ENCODE measurements at places on chromosomes 3 and 15.

DNA sequence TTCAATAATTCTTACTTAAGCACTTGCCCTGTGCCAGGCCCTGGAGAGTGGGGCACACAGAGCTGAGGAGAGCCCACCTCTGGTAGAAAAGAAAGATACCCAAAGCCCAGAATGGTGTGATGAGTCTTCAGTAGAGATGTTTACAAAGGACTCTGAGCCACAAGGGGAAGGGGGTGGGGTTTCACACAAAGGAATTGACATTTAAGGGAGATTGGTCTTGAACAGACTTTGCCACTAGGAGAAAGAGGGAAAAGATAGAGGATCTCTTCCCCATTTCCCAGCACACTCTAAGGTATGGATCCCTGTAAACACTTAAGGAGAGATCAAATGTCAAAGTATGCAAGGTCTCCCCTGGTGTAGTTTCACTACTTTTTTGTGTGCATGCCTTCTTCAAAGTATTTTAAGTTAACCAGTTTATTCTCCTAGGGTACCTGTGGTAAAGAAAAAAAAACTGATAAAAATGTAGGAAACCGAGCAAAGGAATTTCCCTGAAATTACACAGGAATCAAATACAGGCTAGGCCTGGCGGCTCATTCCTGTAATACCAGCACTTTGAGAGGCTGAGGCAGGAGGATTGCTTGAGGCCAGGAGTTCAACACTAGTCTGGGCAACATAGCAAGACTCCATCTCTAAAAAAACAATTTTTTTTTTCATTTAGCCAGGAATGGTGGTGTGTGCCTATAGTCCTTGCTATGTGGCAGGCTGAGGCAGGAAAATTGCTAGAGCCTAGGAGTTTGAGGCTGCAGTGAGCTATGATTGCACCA is 117.6 kb upstream of the SKOR1 start:
- DNase-seq, result peak; percentile 23

DNA sequence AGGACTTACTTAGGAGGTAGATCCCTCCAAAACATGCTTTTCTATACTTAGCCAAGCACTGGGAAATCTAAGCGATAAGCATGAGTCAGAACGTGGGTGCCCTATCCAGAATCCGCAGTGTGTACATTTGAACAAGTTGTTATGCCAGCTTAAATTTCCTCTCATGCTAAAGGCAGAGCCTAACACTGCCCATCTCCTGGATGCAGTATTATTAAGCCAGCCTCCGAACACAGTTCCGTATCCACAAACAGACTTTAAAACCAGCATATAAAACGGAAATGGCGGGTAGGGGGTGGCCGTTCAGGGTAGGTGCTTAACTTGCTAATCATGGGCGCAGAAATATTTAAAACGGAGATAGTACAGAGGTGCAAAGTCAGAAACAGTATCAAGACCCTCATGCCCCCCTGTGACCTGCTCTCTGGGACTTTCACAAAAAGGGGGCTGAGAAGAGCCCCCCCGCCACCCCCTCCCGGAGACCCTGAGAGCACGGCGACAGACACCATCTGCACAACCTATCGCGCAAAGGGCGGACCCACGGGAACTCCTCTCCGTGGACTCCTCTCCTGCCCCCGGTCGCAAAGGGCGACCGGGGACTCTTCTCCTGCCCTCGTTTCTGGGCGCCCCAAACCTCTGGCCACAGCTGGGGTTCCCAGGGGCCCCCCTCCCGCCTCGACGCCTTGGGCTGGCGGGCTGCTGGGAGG is 889 bp upstream of the LRRIQ4 start:
- DNase-seq, result peak; percentile 82

GRCh38 chr15:39699516-39700374 is 82.9 kb downstream of the FSIP1 start:
- DNase-seq, result no peak

DNA sequence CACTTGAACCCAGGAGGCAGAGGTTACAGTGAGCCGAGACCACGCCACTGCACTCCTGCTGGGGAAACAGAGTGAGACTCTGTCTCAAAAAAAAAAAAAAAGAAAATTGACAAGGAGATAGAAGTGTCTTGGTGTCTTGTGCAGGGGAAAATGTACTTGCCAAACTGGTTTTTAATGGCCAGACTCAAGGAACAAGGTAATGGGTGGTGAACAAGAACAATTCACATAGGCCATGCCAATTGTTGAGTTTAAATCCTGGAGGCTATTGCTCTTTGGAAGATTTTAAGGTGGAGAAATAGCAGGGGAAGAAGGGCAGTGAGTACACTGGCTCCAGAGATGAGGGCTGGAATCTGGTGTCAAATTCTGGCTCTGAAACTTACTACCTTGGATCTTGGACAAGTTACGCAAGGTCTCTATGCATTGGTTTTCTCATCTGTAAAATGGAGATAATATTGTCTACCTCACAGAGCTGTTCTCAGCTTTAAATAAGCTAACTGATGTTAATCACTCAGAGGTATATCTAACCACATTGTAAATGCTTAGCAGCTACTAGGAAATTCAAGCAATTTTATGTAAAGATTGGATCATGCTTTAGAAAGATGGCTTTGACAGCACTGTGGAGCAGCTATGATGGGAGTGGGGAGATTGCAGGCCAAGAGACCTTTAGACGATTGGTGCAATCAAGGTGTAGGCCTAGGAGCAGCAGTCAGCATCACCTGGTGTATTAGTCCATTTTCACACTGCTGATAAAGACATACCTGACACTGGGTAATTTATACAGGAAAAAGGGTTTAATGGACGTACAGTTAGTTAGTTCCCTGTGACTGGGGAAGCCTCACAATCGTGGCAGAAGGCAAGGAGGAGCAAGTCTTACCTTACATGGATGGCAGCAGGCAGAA is 78.3 kb downstream of the B3GALNT1 start:
- no peak for DNase-seq

GRCh38 chr3:128556907-128557306 is 63.9 kb upstream of the GATA2 start:
- no peak for DNase-seq

DNA sequence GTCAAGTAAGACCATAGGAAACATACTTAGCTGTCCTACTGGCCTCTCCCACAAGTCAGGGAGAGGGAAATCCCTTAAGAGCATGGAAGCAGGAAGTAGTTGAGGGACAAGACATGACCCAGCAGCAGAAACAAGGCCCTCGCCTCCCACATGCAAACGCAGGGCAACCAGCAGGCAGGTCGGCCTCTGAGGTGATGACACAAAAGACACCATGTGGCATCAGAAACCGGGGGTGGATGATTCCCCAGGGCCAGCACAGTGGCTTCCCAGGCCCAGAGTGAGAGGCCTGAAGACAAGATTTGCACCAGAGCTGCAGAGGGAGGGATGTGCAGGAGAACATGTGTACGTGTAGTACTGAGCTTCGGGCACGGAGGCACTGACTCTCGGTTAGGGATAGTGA is 26.3 kb downstream of the PXYLP1 start:
- no peak for DNase-seq

- DNase-seq, result no peak
Observed at GRCh38 chr3:46533091-46533490, 33.0 kb downstream of the LRRC2 start.

- DNase-seq, result no peak
Observed at GRCh38 chr15:40932649-40933516, 3.7 kb downstream of the DLL4 start.

- no peak for DNase-seq
Observed at GRCh38 chr3:134904776-134905646, 110.0 kb downstream of the EPHB1 start.

GRCh38 chr3:4994144-4994730 is 15.0 kb downstream of the BHLHE40 start:
- DNase-seq, result peak; percentile 88

DNA sequence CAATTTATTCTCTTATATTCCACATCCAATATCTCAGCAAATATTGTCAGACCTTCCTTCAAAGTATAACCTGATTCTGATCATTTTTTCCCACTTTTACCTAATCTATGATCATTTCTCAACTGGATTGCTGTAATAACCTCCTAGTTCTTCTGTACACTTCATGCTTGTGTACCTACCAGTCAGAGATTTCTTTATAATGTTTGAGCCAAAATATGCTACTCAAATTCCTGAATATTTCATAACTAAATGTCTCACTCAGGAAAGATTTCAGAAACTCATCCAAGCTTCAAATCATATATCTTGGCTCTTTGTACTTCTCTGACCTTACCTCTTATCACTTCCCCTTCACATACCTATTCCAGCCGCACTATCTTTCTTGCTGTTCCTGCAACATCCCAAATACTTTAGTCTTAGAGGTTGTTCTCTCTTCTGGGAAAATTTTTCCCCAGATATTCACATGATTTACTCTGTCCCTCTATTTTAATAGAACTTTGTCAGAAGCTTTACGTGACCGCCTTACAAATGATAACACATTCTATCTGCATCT is 20.0 kb downstream of the BCHE start:
- DNase-seq, result no peak

DNA sequence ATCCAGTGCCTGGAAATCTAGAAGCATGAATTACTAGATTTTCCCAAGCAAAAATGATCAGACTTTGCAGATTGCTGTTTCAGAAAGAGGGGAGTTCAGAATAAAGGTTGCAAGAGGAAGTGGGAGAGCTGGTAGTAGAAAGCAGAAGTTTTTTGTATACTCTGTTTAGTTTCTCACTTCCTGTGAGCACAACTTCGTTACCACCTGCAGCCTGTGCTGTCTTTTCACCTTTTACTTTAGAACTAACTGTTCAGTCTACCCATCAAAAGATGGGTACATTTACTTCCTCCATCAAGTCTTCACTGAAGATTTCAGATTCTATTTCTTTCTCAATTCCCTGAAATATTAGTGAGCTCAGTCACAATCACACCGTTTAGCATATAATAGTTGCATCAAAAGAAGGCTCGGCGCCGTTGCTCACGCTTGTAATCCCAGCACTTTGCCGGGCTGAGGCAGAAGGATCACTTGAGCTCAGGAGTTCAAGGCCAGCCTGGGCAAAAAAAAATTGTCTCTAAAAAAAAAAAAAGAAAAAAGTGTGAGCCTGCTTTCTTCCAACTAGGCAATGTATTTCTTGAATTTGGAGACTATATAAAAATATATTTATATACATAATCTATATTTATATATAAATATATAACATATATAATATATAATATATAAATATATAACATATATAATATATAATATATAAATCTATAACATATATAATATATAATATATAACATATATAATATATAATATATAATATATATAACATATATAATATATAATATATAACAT is 1.8 kb upstream of the CEP97 start:
- DNase-seq, result no peak

DNA sequence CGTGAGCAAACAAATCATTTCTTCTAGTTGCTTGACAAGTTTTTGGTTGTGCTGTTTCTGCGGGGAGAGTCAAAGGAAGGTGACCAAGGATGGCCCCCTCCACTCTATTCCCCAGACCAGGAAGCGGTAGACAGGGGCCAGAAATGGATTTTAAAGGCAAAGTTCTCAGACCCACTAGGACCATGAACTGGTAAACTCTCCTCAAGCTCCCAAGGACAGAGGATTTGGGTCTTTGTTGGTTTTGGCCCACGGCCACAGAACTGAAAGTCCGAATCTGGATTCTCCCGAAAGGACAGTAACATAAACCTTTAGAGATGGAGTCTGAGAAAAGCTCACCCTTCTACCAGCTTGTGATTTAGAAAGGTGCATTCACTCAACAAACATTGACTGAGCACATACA is 85.9 kb upstream of the C2CD4B start:
- DNase-seq, result no peak

GRCh38 chr3:182979103-182979673 is 1.1 kb downstream of the DCUN1D1 start:
- DNase-seq, result peak; percentile 40

DNA sequence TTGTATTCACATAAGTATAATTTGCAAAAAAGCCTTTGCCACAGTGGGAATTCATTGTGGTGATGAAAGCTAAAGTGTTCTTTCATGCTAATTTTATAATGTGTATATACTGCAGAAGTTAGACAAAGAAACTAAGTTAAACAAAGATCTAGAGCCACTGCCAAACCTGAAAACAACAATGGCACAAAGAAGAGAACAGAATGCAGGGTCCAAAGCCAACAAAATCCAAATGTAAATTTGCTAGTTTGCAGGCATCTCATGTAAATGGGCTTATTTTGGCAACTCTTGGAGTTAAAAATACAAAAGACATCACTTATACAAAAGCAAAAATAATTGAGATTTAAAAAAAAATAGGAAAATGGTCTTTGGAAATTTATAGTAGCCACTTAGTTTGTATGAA is 123.0 kb downstream of the TCF12 start:
- no peak for DNase-seq

- DNase-seq, result no peak
Observed at GRCh38 chr15:70420948-70421482, 323.3 kb upstream of the TLE3 start.

GRCh38 chr3:142022381-142022780 is 127.0 kb downstream of the TFDP2 start:
- peak; percentile 28 for DNase-seq

GRCh38 chr3:99543796-99544195 is 94.6 kb upstream of the COL8A1 start:
- no peak for DNase-seq

- DNase-seq, result no peak
Observed at GRCh38 chr3:184579513-184579912, 17.9 kb downstream of the EPHB3 start.

DNA sequence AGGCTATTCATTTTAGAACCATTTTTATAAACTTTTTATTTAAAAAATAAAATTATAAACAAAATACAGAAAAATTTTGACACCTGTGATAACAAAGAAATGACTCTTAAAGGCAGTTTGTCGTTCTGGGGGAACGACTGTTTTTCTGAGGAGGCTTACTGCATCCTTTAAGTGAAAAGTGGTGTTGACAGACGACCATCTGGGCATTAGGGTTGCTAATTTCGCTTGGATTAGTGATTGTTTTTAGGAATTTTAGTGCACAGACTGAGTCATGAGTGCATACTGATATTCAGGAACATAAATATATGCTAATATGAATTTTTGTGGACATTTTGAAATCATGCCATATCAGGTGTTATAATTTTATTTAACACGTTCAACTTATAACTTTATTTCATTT is 28.5 kb downstream of the OSTN start:
- no peak for DNase-seq

- no peak for DNase-seq
Observed at GRCh38 chr3:157297328-157297915, 137.5 kb upstream of the CCNL1 start.

- no peak for DNase-seq
Observed at GRCh38 chr3:44833394-44833793, 28.3 kb upstream of the TMEM42 start.

- DNase-seq, result no peak
Observed at GRCh38 chr15:98178861-98179260, 218.4 kb downstream of the ARRDC4 start.

DNA sequence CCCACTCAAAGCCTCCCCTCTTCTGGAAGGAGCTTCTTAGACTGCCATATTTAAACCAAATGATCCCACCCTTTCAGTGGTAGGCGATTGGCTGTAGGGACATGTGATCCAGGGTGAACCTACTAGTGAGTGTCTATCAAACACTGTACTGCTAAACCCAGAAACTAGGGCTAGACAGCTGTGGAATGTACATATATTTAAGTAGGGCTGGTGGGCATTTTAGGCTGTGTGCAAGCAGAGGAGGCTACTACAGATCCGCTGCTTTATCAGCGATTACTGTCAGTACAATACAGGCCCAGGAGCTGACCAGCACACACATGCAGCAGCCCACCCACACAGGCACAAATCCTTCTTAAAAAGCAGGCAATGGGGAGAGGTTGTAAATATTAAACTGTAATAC is 15.4 kb upstream of the LARP6 start:
- DNase-seq, result no peak

- no peak for DNase-seq
Observed at GRCh38 chr3:41362638-41363559, 163.6 kb downstream of the CTNNB1 start.

Measured in ELR (cell line).